ENCODE measurements at places on chromosomes 1 and 21.

- DNase-seq = no peak
These were observed 107.0 kb upstream of the TLR5 start for GRCh38 chr1:223249854-223250631.

DNA sequence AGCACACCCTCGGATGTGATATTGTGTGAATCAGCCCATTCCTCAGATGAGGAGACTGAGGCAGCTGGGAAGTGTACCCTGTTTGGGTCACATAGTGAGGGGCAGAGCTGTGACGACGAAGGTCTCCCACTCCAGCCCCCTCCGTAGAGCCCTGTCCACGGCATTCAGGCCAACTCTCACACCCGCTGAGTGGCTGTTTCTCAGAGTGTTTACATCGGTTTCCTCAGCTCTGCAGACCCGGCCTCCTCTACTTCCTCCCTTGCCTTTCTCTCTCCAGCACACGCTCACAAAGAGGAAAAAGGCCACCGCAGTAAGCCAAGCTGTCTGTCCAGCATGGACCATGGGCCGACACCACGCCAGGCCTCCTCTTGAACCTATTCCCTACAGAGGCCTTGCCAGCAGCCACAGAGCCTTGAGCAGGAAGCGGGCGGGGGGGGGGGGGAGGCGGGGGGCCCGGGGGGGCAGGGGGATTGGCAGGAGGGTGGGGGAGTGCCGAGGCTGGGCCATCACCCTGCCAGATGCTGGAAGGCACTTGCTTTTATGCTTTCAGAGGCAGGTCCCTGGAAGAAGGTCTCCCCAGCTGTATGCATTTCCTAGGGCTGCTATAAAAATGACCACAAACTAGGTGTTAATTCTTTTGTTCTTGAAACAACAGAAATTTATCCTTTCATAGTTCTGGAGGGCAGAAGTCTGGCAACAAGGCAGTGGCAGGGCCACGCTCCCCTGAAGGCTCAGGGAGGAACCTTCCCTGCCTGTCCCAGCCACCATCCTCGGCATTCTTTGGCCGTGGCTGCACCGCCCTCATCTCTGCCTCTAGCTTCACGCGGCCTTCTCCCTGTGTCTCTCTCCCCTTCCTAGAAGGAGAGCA, 178.4 kb downstream of the PSMG1 start:
- no peak for DNase-seq

DNA sequence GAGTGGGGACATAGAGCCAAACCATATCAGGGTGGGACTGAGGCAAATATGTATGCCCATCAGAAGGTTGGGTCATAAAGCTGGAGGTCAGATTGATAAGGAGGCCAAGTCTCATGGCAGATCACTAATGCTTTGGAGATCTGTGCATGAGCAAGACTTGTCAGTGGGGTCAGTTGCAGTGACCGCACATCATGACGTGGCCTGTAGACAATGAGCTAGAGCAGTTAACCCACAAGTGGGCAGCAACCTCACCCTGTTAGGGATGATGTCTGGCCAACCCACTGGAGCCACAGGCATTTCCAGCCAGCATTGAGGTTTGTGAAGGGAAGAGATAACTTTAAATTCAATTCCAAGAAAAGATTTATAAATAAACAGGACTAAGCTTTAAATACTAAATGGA, 66.7 kb downstream of the XCL1 start:
- DNase-seq = no peak

DNA sequence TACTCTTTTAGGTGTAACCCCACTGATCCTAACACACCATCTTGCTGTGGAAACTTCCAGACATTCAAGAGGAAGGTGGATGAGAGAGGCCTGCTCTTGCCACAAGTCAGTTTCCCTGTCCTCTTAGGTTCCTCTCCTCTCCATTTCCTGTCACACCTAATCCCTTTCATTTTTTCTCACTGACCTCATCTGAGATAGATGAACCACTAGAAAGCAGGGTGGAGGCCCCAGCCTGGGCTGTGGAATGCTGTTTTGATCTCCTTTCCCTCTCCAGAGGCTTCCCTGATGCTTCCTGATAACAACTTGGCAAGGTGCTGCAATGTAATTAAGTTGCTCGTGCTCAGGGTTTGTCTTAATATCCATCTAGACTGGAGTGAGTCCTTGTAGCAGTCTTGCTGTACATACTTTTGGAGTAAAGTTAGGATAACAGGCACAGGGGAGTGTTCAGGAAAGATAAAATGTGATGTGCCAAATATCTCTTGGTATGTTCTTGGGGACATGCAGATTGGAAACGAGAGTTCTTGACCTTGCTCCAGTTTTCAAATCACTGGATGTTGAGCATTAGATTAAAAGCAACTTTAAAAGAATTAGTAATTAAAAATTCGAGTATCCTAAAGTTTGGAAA, 11.2 kb downstream of the LRRC42 start:
- DNase-seq = no peak

- DNase-seq = no peak
These were observed 7.0 kb downstream of the RD3 start for GRCh38 chr1:211484755-211485479.

- DNase-seq = no peak
These were observed 59.9 kb downstream of the LRRC8C start for GRCh38 chr1:89692601-89693521.

DNA sequence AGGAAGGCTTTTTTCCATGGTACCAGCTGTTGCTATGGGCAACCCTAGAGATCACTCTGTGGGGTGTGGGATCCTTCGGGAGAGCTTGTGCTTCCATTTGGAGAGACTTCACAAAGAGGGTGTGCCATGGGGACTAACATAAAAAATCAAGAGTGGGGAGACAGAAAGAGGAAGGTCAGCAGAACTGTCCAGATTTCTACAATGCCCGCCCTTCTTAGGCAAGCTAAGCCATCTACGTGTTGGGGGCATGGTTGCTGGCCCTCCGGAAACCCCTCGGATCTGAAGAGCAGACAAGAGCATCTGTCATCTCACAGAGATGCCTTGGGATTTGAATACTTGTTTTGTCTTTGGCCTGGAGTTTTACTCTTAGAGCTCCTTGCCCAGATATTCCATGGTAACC, 83.9 kb upstream of the ZNF648 start:
- DNase-seq = no peak

DNA sequence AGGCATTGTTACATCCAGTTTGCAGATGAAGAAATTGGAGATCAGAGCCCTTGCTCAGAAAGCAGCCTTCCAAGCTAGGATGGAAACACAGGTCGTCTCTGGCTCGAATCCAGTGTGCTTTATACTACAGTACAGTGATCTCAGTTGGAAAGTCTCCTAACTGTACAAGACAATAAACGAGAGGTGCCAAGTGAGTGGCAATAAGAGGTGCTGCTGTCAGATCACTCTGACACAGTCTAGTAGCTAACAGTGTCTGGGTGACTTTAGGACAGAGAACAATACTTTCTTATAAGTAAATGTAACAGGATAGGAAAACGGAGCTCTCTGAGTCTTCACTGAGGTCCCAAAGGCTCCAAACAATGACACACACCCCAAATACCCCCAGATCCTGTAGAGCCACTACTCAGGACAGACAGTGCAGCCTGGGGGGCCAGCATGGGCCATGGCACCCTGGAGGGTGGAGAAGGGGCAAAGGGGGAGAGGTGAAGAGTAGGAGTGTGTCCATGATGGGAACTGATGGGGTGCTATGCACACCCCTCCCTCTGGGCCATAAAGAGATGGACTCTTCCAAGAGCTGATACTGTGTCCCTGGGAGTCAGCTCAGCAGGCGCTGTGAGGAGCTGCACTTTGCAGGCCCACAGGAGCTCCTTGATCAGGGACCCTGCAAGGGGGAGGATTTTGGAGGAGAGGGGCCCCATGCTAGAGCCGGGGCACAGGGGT, 3.3 kb downstream of the SH3BGR start:
- DNase-seq = no peak

GRCh38 chr1:115286431-115287205, 51.4 kb downstream of the NGF start:
- DNase-seq = no peak

- DNase-seq = no peak
These were observed 627 bp downstream of the ADARB1 start for GRCh38 chr21:45074818-45075595.

DNA sequence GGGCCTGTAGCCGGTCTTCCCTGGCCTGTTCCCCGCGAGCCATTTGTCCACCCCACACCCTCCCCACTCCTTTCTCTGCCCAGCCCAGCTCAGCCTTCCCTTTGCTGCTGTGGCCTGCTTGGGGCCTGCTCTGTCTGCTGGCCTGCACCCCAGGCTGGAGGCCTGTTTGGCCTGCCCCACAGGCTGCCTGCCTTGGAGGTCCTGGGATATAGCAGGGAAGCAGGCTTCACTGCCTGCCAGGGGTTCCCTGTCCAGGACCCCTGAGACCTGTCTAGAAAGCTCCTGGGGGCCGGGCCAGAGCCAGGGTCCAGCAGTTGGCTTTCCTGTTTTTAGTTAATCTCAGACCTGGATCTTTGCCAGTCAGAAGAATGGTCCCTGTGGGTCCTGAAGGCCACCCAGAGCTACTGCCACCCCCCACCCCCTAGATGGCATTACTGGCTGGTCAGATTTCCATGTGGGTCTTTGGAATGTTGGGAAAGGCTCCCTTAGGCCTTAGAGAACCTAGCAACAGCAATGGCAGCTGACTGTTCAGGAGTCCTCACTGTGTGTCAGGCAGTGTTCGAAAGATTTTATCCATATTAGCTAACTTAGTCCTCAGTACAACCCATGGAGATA, 7.7 kb downstream of the ZNF362 start:
- DNase-seq = no peak

DNA sequence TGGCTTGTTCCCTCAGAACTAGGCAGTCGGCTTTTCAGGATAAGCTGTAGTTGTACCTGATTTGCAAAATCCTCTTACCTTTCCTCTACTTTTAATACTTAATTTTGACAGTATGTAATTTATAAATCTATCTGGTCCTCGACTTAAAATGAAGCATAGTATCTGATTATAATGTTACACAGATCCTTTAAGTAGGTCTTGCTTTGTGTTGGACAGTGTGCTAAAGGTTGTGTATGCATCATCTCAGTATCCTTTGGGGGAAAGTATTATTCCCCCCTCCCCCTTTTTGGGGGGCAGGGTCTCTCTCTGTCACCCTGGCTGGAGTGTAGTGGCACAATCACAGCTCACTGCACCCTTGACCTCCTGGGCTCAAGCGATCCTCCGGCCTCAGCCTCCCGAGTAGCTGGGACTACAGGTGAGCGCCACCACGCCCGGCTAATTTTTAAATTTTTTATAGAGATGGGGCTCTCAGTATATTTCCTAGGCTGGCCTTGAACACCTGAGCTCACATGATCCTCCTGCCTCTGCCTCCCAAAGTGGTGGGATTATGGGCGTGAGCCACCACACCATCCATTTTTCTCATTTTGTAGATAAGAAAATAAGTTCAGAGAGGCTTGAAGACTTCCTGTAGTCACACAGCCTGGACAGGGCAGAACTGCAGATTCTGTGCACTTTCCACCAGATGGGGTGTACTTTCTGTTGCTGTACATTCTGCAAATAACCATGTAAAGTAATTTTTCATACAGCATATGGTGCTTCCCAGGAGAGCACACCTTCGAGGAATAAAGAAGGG, 791 bp upstream of the STX6 start:
- no peak for DNase-seq

DNA sequence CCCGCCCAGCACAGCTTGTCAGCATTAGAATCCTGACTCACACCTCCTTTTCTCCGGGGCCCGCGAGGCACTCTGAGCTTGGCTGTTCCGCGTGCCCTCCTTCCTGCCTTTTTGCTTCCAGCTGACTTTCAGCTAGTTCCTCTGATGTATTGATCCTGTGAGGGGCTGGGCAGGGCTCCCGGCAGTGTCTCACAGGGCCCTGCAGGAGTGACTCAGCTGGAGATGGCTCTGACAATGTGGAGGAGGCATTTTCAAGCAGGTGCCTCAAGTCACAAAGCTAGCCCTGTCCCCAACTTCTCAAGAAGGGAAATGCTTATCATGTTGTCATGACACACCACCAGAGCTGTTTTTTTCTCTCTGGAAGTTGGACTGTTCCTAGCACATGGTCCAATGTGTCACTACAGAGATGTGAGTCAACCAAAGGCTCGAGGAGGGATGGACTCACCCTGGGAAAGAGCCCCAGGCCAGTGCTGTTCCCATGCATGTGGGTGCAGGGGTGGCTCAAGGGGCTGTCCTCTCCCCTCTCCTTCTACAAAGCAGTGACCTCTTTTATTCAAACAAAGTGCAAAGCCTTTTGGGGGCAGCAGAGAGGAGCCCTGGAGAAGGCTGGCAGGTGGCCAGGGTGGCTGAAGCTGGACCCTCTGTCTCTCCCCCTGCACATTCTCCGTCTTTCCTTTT, 30.6 kb downstream of the SYT6 start:
- DNase-seq = no peak

- no peak for DNase-seq
These were observed 128.2 kb upstream of the SPATA6 start for GRCh38 chr1:48600182-48600581.

- no peak for DNase-seq
These were observed 40.2 kb upstream of the PARP1 start for GRCh38 chr1:226447932-226448665.

DNA sequence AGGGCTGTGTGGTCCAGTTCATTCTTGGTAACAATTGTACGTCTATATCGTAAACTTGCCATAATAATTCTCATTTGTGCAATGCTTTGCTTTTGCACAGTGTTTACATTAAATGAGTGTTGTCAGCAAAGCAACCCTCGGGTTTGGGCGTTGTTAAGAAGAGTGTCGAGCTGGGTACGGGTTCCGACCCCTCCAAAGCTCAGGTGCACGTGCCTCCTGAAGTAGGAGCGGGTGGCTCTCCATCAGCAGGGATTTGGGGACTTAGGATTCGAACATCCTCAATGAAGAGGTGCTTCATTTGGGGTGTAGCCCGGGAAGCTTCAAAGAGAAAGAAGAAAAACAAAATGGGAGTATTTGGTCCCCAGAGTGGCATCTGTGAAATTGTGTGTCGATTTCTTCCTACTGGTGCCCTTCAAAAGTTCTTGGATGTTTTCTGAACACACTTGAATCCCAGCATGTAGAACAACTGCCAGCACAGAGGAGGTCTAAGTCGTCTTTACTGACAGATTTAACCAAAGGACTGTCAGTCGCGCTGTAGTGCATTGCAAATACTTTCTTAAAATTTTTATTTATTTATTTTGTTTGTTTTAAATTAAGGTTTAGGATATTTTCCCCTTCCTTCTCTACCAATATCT, 1.1 kb downstream of the TRIM58 start:
- peak; percentile 51 for DNase-seq

DNA sequence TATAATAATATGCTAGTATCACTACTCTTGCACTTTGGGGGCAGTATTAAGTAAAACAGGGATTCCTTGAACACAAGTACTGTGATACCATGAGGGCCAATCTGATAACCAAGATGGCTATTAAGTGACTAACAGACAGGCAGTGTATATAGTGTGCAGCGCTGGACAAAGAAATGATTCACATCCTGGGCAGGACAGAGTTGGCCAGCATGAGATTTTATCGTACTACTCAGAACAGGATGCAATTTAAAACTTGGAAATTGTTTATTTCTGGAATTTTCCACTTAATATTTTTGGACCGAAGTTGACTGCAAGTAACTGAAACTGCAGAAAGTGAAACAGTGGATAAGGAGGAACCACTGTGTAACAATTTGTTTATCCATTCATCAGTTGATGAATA, 74.6 kb downstream of the DNTTIP2 start:
- no peak for DNase-seq
